ENCODE measurements at places on chromosomes 12 and 14. TPM values are rescaled to one million over a fixed set of nuclear protein-coding genes. Genes with fewer than 3 reads are reported as not detected.

- no peak for ATAC-seq
Measured at GRCh38 chr12:7907009-7907408, 29.0 kb downstream of the SLC2A3 start.

GRCh38 chr12:31768046-31768445 lies 39.2 kb upstream of the AMN1 start:
- no peak for ATAC-seq

DNA sequence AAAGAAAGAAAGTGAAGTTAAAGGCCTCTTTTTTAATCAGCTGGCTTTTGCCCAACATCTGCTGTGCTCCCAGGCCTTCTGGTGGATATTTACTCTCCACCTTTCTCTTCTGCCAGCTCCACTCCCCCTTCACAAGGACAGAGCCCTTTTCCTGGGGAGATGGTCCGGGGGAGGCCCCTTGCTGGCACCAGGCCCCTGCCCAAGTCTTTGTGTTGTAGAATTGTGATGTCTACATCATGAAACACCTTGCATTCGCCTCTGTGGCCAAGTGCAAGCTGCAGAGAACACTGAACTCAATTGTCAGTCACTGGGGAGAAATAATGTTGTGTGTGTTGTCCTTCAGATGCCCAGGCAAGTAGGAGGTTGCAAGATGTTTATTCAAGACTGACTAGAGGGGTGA lies 150.3 kb downstream of the DPF3 start:
- no peak for ATAC-seq

- ATAC-seq, result no peak
Measured at GRCh38 chr12:17511369-17511768, 578.6 kb downstream of the RERGL start.

- ATAC-seq, result peak; percentile 95
Measured at GRCh38 chr14:54329082-54329695, 67.6 kb upstream of the CDKN3 start.

DNA sequence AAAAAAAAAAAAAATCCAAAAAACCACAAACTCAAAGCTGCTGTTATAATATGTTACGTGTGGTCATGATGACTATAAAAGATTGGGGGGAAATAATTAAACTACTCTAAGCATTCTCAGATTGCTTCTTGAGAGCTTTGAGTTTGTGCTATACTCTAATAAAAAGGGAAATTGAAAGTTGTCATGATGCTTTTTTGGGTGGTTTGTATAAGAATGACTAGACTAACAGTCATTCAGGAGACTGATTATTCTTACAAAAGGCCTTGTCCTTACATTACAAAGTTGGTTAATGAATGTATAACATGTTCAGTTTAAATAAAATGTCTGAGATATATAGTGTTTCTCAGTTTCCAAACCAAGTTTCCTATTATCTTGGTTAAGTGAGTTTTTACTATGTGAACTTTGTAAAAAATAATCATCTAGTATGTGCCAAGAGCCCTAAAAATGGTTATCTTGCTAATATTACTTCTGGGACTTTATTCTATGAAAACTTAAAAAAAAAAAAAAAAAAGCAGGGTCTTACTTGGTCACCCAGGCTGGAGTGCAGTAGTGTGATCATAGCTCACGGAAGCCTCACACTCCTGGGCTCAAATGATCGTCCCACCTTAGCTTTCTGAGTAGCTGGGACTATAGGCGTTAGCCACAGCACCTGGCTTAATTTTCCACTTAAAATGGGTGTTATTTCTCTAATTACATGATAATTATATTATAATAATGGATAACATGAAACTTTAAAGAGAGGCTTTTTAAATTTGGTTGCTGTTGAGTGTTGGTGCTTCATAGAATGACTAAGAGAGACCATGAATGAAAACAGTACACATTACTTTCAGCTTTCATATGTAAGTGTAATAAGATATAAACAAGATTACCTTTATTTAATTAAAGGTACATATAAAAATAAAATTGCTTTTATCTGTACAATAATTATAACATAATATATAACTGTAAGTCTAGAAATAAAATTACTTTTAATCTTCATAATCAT lies 459.6 kb upstream of the RGS6 start:
- no peak for ATAC-seq

GRCh38 chr12:60225216-60226000 lies 629.6 kb downstream of the SLC16A7 start:
- ATAC-seq, result no peak

- ATAC-seq, result no peak
Measured at GRCh38 chr14:66239589-66239988, 246.6 kb upstream of the CCDC196 start.

GRCh38 chr14:91891721-91892220 lies 24.4 kb upstream of the TC2N start:
- no peak for ATAC-seq

DNA sequence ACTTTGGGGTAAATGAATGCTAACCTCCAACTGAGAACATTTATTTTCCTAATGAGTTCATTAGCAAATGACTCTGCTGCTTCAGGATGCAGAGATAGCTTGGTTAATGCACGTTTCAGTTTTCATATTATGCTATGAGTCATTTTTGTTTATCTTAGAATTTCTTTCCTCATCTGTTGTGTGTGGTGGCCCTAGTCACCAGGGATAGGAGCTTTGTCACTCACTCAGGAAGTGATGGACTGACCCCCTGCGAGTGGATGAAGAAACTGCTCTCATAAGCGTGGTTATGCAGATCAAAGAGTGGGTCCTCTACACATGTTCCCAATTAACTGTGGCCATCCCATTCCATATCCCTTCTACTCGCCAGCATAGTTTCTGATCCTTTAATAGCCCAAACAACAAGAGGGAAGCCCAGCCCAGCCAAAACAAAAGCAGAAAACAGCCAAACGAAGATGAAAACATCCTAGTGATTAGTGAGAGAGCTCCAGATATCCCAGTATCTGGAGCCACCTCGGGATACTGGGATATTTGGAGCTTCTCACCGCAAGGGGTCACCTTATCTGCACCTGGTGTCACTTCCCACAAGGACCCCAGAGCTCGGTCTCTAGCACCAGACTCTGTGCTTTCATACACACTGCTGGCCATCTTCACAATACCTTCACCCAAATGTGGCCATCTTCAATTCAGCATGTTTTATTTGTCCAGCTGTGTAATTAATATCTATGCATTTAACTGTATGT lies 8.6 kb downstream of the TC2N start:
- no peak for ATAC-seq

- no peak for ATAC-seq
Measured at GRCh38 chr12:90235642-90236041, 527.0 kb upstream of the ATP2B1 start.

DNA sequence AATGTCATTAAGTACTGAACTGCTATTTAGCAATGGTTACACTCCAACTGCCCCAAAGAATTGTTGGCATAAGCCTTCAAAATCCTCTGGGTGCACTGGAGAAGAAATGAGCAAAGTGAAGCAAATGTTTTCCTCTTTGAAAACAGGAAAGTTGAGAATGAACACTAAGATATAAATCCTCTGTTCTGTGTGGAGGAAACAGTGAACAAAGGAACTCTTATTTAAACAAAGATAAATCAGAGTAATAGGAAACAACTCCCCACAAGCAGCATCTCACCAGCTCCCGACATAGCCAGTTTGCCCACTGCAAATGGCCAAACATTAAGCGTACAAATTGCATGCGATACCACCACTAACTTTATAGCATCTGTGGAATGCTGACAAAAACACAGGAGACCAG lies 54.0 kb downstream of the BCAT1 start:
- ATAC-seq, result no peak

GRCh38 chr14:55739967-55740648 lies 160.1 kb downstream of the KTN1 start:
- peak; percentile 94 for ATAC-seq

GRCh38 chr14:67680121-67680602 lies 5.7 kb upstream of the VTI1B start:
- no peak for ATAC-seq

- ATAC-seq, result no peak
Measured at GRCh38 chr12:117498256-117498655, 136.8 kb upstream of the NOS1 start.

GRCh38 chr14:38042322-38042721 lies 165.4 kb upstream of the SSTR1 start:
- no peak for ATAC-seq

DNA sequence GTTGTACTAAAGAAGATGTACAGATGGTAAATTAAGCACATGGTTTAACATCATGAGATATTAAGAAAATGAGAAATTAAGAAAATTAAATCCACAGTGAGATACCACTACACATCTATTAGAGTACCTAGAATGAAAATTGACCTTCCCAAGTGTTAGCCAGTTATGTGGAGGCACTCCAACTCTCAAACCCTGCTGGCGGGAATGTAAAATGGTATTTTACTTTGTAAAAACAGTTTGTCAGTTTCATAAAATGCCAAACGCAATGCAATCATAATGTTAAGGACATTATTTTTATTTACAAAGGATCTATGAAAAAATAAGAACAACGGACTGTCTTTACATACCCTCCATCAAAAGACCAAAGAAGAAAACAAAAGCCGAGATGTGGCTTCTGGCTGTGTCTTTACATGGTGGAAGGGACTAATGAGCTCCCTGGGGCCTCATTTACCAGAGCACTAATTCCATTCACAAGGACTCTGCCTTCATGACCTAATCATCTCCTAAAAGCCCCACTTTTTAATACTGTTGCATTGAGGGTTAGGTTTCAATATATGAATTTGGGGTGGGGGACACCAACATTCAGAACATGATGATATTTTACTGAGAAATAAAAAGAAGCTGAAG lies 1178.7 kb downstream of the AACS start:
- no peak for ATAC-seq

- ATAC-seq, result peak; percentile 93
Measured at GRCh38 chr14:67268426-67269150, 27.4 kb downstream of the PALS1 start.

DNA sequence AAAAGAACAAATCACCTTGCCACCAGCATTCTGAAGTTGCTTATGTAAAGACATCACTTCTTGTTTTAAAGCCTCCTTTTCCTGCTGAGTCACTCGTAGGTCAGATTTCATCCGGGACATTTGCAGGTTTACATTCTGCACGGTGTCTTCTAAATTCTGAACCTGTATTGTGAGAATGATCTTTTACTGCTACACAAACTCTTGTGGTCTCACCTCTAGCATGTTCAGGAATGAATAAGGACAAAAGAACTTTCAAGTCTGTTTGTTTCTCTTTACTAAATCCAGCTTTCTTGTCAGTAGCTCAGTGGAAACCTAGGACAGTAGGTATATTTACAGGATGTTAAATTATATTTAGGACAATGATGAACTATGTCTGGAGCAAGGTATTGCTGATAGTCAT lies 73.5 kb upstream of the SAV1 start:
- ATAC-seq, result peak; percentile 50

DNA sequence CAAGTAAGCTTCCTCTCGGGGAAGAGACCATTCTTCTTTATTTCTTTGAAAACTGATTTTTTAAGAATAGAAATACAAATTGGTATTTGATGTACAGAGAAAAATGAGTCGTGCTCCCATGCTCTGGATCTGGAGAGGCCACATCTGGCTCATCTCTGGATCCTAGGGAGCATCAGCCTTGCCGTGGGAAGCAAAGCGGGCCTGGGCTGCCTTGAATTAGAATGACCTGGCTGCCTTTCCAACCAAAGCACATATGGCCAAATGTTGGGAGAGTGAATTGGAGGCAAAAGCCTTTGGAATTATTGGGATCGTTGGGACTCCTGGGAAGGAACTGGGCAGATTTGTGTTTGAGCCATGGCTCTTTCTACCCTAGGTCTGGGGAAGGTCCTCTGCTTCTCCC lies 80.0 kb downstream of the SLC25A47 start:
- ATAC-seq, result no peak

DNA sequence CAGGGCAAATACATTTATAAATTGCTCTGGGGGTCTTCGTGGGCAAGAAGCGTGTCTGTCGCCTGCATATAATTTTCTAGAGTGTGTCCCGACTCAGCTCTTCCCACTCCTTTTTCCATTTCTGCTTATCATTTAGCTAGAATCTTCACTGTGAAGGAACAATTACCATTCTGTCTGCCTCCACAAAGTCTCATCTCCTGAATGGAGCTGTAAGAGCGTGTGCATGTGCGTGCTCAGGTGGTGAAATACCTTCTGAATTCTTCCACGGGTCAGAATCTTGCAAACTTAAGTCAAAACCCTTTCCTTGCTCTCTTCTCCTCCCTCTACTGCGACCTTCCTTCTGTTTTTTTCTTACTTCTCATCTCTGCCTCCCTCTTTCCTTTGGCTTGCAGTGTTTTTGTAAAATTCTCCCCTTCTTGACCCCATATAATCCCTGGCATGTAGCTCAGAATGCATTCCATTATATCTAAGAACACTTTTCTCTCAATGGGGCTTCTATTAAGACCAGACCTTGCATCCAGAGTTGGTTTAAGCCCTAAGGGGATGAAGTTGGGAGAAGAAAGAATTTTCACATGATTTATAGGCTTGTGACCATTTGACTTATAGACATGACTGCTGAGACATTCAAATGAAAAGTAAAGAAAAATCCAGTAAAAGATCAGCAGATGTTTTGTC lies 25.0 kb upstream of the GSG1 start:
- no peak for ATAC-seq

DNA sequence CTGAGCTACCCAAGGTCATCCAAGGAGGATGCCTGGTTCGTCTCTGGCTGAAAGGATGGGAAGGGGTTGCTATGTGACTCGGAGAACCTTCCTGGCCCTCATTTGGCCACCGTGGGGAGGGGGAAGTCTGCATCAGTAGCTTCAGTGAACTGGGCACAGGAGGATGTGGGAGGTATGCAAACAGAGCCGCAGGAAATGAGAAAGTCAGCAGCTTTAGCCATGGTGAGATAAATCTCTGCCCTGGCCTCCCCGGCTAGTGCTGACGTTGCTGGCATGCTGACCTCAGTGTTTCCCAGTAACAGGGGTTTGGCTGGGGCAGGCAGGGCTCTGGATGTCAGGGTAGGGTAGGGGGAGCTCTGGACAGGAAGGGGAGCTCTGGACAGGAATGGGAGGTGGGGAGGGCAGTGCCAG lies 2.3 kb upstream of the CEBPE start:
- ATAC-seq, result peak; percentile 70

DNA sequence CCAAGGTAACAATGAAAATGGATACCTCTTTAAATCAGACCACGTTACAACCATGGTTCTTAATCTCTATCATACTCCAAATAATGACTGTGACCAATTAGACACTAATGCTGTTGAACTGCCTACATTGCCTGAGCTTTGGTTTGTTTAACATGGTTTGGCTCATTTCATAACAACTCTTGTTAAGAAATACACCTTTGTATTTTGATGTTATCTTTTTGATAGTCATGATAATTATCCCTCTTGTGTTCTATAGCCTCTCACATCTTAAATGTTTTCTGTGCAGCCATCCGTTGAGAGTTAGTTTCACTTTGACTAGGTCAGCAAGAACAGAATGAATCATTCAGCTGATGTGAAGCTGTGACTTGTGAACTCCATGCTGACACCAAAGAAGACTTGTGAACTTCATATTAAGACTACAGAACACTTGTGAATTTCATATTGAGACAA lies 75.5 kb upstream of the RERGL start:
- no peak for ATAC-seq

The SMAGP gene
- 0.79 TPM for total RNA-seq

The SIX4 gene
- 15.4 TPM for total RNA-seq

The IL31 gene
- total RNA-seq, result not detected

The P2RX2 gene
- total RNA-seq, result not detected

The TTC9 gene
- total RNA-seq, result 3.1 TPM

The MLH3 gene
- 36.1 TPM for total RNA-seq

The DEGS2 gene
- total RNA-seq, result 0.71 TPM

The OTOGL gene
- total RNA-seq, result 0.90 TPM

The BDKRB2 gene
- total RNA-seq, result 0.58 TPM

The AKAP3 gene
- total RNA-seq, result 8.1 TPM
